ENCODE measurements at places on chromosomes 5 and 9.

DNA sequence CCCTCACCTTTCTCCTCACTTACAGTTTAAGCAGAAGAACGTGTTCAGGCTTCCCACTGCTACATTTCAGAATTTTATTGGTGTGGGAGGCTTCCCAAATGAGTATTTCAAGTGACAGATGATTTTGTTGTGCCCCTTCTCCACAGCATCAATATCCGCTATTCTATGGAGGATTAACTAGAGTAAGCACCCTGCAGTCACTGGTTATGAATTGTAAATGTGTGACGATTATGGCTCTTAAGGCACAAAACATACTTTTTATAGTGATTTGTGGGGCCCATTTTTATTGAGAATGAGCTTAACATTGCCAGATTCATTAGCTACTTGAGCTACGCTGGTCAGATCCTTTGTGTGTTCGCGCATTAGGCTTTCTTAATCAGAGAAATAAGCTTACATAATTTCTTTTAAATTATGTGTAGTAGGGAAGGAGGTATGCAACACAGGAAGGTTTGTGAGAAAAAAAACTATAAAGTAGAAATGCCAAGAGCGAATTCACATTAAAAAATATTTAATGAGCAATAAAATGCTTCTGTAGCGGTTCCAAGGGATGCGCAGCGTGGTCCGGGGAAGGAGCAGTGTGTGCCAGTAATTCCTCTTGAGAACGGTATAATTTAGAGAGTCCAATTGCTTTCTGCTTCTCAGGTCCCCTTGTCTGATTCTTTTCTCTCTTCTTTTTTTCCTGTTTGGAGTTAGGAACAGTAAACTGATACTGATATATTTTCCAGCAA is 2380.4 kb downstream of the MAT2B start:
- no peak for DNase-seq

- no peak for DNase-seq
These were observed 1.0 kb downstream of the EGR1 start for GRCh38 chr5:138466125-138466899.

DNA sequence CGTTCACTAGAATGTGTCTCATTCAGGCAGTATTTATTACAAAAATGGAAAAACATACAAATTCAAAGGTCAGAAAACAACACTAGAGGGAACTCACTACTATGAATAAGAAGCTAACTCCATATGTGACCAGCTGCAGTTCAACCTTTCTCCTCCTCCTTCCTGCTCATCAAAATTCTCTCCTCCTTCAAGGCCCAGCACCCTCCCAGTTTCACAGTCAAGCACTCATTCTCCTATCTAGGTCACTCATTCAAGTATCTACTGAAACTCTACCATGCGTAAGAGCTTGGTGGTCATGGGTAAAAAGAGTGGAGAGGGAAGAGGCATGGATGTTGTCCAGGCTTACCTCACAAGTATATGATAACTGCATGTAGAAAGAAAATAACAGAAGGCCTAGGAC is 27.7 kb downstream of the ECPAS start:
- no peak for DNase-seq

- DNase-seq: no peak
These were observed 253.5 kb downstream of the DMRTA1 start for GRCh38 chr9:22700171-22700570.

All from OCI-LY7 (cell line).